ENCODE measurements at places on chromosomes 16 and 17. TPM values are rescaled to one million over a fixed set of nuclear protein-coding genes. Genes with fewer than 3 reads are reported as not detected.

The CHD9NB gene
- polyA plus RNA-seq: 1.5 TPM

The NAGS gene
- 4.1 TPM for polyA plus RNA-seq

The TBC1D3B gene
- 0.80 TPM for polyA plus RNA-seq

The DPEP2 gene
- 0.09 TPM for polyA plus RNA-seq

The SERPINF2 gene
- polyA plus RNA-seq: 1.5 TPM

The SLC35G6 gene
- not detected for polyA plus RNA-seq

The STH gene
- 0.55 TPM for polyA plus RNA-seq

The GALR2 gene
- polyA plus RNA-seq: 0.50 TPM

The TLCD3B gene
- 16.3 TPM for polyA plus RNA-seq

The KRTAP3-1 gene
- polyA plus RNA-seq: not detected

The CACNG5 gene
- polyA plus RNA-seq: 1.8 TPM

The ZNF18 gene
- 5.9 TPM for polyA plus RNA-seq

The TPSAB1 gene
- polyA plus RNA-seq: not detected

The CCL2 gene
- 17.5 TPM for polyA plus RNA-seq

The PRCD gene
- 2.5 TPM for polyA plus RNA-seq

The RASD1 gene
- polyA plus RNA-seq: 3.6 TPM

The CHCT1 gene
- polyA plus RNA-seq: 0.61 TPM

The P2RX1 gene
- polyA plus RNA-seq: 0.31 TPM

The CDH1 gene
- 58.1 TPM for polyA plus RNA-seq

The GPRC5C gene
- 8.9 TPM for polyA plus RNA-seq

The TMEM88 gene
- polyA plus RNA-seq: 0.43 TPM

All from GM23338 (cell line).